ENCODE measurements at places on chromosomes 11 and 22.

- DNase-seq: no peak
These were observed 22.6 kb upstream of the ISX start for GRCh38 chr22:35043252-35043933.

GRCh38 chr11:9506489-9507276, 45.9 kb downstream of the ZNF143 start:
- DNase-seq: no peak

- DNase-seq: no peak
These were observed 22.4 kb upstream of the RDX start for GRCh38 chr11:110318638-110319404.

- DNase-seq: no peak
These were observed 965 bp downstream of the TCN2 start for GRCh38 chr22:30607939-30608338.

DNA sequence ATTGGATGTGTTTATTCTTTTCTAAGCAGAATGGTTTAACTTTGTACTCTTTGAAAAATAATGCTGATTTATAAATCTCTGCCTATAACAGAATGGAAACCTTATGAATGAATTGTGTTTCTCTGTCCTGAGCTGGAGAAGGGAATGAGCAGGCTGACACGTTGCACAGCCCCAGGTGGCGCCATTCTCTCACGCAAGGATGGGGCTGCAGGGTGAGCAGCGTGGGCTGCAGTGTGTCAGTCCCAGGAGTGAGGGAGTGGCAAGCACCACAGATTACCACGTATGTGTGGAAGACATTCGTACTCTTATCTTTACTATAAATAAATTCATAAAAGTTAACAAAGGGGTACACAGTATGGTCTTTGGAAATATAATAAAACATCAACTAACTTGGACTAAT, 33.4 kb downstream of the FDX1 start:
- DNase-seq: no peak

DNA sequence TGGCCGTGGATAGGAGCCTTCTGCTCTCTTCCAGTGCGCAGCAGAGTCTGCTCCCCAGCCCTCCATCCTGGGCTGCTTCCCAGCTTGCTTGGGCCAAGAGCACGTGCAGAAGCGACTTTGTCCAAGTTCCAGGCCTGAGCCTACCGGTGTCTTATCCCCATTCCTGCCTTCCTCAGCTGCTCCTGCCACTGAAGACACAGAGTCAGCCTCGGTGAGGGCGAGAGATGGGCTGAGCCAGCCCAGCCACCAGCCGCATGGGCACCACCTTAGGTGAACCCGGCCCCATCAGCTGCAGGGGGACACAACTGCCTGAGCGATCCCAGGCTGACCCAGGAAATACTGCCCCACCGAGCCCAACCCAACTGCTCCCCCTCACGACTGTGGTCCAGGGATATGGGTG, 847.8 kb downstream of the TBC1D22A start:
- no peak for DNase-seq

DNA sequence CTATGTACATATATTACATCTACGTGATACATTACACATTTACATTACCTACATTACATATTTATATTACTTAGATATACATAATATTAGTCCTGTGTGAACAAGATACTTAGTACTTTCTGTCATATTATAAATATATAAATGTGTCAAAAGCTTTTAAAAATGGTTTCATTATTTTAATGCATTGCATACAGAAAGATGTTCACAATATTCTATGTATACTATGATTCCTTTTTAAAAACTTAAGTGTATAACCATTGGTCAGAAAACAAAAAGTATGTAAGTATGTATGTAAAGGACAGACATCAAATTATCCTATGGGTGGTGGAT, 647 bp upstream of the ZW10 start:
- DNase-seq: no peak

DNA sequence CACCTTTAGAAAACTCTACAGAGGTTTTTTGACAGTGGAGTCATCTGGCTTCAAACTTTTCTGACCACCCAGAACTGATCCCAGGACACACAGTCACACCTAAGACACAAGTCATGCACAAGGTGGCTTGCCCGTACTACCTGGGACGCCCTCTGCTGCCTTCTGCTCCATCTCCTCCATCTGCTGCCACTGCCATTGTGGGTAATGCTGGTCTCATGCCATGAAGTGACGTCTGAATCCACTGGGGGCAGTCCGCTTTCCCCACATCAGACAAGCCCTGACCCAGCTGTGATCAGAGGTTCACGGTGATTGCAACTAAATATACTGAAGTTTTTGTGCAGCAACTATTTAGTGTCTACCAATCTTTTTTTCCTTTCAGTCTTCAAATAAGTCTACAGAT, 5.4 kb upstream of the NDUFS8 start:
- no peak for DNase-seq

GRCh38 chr11:64086258-64087123, 50.8 kb downstream of the FLRT1 start:
- no peak for DNase-seq

DNA sequence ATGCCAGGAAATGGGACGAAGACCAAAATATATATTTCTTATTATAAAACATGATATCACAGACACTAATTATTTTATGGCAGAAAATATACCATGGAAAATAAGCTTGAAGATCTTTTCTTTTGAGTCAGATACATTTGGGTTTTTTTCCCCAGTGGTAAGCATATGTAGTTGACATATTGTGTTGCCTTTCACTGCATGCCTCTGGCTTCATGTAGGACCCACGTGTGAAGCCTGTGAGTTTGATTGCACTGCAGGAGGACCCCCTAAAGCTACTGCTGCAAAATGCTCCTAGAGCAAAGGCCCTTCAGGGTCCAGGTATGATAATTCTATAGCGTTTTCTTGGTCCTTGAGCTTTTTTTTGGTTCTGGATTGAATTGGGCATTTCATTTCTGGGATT, 190.7 kb upstream of the KIRREL3 start:
- DNase-seq: no peak

- no peak for DNase-seq
These were observed 345.8 kb downstream of the BRD1 start for GRCh38 chr22:49481659-49482399.

GRCh38 chr11:83709434-83709833, 423.3 kb upstream of the CCDC90B start:
- no peak for DNase-seq

- DNase-seq: no peak
These were observed at the start of gene ACTN3 for GRCh38 chr11:66546368-66546965. Gene ACTN3, plus strand, starts transcription at chr11:66546903. Its CDS starts 35 bp downstream, at chr11:66546938.

DNA sequence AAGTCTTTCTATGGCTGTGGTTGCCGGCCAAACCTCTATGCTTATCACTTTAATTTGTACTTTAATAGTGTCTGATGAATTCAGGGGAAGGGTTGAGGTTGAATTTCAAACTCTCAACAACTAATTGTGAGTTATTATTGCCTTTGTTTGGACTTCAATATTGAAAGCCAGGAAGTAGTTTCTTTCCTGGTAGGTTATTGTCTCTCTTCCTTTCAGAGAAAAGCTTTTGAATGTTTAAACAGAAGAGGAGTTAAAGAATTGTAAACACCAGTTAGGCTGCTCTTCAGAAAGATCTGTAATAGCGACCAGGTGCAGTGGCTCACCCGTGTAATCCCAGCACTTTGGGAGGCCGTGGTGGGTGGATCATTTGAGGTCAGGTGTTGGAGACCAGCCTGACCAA, 22.2 kb downstream of the NNMT start:
- no peak for DNase-seq

Data from cortex of kidney (tissue), 1 donor.